ENCODE measurements at places on chromosomes 7 and 10. TPM values are rescaled to one million over a fixed set of nuclear protein-coding genes. Genes with fewer than 3 reads are reported as not detected.

The CFTR gene
- total RNA-seq = not detected

The UCMA gene
- total RNA-seq = not detected

The EBLN1 gene
- not detected for total RNA-seq

The PON3 gene
- total RNA-seq = 3.4 TPM

The CYP3A5 gene
- not detected for total RNA-seq

The TFEC gene
- total RNA-seq = 7.9 TPM

The ELFN1 gene
- 0.85 TPM for total RNA-seq

The CDH23 gene
- not detected for total RNA-seq

The NEUROG3 gene
- total RNA-seq = not detected

All from endothelial cell of umbilical vein (primary cell).